ENCODE measurements at places on chromosomes 5 and 9.

DNA sequence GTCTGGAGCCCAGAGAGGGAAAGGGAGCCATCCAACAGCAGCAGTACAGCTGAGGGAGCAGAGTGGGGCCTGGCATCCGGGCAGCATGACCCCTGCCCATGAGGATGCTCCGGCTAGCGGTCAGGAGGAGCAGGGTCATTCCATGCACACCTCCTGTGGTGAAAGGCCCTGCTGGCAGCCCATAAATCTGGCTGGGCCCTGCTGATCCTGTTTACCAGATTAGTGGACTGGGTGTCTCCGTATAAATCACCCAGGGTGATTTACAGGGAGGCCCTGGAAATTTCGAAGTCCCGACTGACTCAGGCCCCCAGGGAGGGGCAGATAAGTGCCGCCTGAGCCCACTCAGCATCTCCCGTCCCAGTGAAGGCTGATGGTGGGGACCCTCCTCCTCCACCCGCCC, 117.6 kb upstream of the HAND1 start:
- DNase-seq: no peak

GRCh38 chr5:150000990-150001659, 586 bp downstream of the HMGXB3 start:
- no peak for DNase-seq

GRCh38 chr9:92360083-92360482, 34.3 kb downstream of the CENPP start:
- no peak for DNase-seq

GRCh38 chr9:97633859-97634490, 354 bp downstream of the NCBP1 start:
- no peak for DNase-seq

DNA sequence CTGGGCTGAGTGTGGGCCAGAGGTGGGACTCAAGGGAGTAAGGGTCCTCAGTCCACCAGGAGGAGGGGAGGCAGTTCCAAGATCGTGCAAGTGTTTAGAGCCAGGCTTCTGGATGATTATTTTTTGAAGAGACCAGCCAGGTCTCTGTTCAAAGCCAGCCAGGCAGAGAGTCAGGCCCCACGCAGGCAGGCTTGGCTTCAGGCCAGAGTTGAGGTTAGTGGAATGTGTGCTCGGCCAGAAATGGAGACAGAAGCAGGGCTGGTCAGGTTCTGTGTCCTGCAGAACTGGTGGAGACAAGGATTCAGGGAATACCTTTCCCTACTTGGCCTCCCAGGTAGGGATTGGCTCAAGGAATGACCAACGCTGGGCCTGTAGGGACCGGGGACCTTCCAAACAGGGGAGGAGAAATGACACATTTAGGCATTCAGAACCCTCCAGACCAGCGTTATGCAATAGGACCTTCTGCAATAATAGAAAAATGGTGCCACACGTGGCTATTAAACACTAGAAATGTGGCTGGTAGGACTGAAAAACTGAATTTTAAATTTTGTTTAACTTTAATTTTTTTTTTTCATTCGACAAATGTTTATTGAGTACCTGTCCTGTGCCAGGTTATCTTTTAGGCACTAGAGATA, 106.2 kb downstream of the CMYA5 start:
- DNase-seq: no peak

- DNase-seq: no peak
Observed at GRCh38 chr5:1156033-1156753, 44.3 kb upstream of the SLC12A7 start.

GRCh38 chr5:11319836-11320580, 559.0 kb upstream of the DAP start:
- DNase-seq: no peak

GRCh38 chr5:1806974-1807373, 5.8 kb downstream of the NDUFS6 start:
- no peak for DNase-seq

DNA sequence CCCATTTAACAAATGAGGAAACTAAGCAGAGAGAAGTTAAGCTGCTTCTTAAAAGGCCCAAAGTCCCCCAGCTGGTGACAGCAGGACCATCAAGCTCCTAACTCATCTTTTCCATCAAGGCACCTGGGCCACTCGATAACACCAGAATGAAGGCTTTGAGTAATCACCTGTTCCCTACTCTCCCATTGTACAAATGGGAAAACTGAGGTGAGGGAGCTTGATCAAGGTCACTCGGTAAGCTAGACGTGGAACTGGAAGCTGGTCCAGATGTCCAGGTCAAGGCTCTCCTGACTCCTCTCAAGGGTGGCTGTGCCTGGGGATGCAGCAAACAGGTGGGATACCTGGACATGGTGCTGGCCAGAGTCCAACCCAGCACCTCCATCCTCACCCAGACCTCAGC, 90.6 kb upstream of the SHB start:
- no peak for DNase-seq

- DNase-seq: no peak
Observed at GRCh38 chr5:159833088-159833487, 83.2 kb upstream of the ADRA1B start.

- DNase-seq: no peak
Observed at GRCh38 chr9:88933607-88934379, 57.5 kb upstream of the S1PR3 start.

GRCh38 chr9:7028591-7028990, 270.8 kb downstream of the KDM4C start:
- DNase-seq: no peak

- DNase-seq: no peak
Observed at GRCh38 chr9:118263949-118264348, 559.7 kb downstream of the TLR4 start.

- no peak for DNase-seq
Observed at GRCh38 chr5:45281081-45281480, 415.1 kb downstream of the HCN1 start.

DNA sequence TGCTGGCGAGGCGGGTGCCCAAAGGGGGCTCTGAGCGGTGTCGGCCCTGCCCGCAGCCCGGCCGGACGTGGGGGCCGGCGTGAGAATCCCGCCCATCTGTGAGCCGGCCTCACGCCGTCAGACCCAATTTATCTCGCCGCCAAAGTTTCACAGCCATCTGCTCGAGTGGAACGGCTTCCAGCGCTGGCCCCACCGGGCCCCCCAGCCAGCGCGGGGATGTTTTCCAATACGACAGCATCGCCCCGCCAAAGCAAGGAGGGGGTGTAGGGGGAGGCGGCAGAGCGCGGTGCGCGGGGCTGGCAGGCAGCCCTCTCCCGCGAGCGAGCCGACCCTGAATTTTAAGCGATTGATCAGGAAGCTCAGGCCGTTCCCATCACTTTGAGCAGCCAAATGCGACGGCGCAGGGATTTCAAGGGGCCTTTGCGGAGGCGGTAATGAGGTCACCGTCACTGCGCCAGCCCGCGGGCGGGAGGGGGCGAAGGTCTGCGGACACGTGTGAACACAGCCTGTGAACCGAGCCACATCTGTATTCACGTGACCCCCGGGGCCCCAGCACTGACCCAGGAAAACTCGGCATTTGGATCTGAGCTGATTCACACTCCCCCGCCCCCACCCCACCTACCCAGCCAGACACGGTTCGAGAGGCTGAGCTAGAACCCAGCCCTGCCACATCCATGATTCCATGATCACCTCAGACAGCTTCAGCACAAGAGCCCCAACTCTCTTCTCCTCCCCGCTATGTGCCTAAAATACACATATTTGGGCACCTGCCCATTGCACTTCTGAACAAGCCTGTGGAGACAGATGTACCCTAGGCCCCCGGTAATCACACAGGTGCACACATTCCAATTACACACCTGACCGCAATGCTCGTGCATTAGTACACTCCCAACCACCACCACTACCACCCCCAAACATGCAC, 47.8 kb upstream of the PSD2 start:
- DNase-seq: peak; percentile 75

DNA sequence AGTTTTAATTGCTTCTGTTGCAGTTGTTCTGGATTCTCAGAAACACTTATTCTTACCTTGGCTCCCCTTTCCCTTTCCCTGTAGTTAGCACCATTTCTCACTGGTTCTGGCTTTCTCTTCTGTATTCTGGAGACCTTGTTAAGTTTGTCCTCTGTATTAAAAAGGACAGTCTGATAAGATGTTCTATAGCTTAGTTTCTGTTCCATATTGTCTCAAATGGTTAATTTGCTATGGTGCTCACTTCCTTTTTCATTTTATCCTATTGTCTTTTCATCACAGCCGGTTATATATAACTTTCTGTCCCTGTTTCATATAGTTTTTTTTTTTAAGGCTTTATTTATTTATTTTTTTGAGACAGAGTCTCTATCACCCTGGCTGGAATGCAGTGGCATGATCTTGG, 41.4 kb upstream of the KIAA1958 start:
- no peak for DNase-seq

- no peak for DNase-seq
Observed at GRCh38 chr5:69416180-69416579, 1.3 kb downstream of the MARVELD2 start.

GRCh38 chr5:67233075-67233474, 36.5 kb upstream of the CD180 start:
- no peak for DNase-seq

Data from skeletal muscle cell (primary cell).